ENCODE measurements at places on chromosomes 3 and 15.

GRCh38 chr3:142549986-142550385 lies 28.5 kb downstream of the ATR start:
- DNase-seq: no peak

DNA sequence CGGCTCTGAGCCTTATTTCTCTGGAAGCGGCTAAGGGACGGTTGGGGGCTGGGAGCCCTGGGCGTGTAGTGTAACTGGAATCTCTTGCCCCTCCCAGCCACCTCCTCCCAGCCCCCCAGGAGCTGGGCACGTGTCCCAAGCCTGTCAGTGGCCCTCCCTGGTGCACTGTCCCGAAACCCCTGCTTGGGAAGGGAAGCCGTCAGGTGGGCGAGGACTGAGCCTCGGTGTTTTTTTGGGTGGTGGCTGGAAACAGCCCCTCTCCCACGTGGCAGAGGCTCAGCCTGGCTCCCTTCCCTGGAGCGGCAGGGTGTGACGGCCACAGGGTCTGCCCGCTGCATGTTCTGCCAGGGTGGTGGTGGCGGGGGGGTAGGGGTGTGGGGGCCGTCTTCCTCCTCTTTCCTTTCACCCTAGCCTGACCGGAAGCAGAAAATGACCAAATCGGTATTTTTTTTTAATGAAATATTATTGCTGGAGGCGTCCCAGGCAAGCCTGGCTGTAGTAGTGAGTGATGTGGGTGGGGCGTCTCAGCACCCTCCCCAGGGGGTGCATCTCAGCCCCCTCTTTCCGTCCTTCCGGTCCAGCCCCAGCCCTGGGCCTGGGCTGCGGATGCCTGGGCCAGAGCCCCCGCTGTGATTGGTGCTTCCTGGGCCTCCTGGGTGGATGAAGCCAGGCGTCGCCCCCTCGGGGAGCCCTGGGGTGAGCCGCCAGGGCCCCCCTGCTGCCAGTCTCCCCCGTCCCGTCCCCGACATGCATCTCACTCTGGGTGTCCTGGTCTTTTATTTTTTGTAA lies 58.8 kb upstream of the GOLGA8A start:
- DNase-seq: no peak

GRCh38 chr3:197352382-197352781 lies 54.0 kb upstream of the DLG1 start:
- peak; percentile 95 for DNase-seq

- no peak for DNase-seq
Measured at GRCh38 chr15:61130950-61131942, 97.9 kb downstream of the RORA start.

DNA sequence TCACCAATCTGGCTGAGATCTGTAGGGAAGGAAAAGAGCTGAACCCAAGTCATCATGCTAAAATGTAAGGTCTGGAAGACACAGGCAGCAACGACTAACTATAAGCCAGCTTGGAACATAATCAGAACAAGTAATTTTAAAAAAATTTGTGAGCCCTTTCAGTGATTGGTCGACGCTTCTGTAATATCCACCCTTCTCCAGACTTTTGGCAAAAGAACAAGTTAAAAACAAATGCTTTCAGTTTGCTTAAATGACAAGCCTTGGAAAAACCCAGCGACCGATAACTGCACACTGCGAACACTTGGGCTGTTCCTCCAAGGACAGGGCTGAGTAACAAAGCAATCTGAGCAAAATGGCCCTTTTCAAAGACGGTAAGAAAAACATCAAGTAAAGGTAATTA lies 49.6 kb downstream of the PCSK6 start:
- DNase-seq: no peak

DNA sequence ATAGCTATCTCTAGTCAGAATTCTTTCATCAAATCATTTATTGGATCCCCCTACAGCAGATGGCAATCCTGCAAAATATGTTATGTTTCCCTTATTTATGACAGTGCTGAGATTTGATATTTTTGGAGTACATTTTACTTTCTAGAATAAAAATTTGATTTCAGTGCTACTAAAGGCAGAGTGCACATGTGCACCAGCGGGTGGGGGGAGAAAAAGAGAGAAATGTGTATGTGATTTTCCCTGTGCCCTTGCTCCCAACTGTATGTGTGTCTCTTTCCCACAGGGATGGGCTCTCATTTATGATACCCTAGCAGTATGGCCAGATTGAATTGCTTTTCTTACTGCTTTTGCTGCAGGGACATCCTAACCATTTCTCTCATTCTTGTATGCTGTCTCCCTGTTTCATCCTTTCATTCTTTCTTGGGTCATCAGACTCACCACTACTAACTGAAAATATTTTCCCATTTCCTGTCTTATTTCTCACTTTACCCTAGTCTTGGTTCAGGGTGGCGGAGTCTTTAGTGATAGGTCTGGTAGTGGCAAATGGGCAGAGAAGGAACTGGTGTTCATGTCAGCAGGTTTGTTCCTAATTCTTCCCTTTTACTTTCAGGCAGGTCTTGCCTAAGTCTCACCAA lies 140.7 kb downstream of the TCF12 start:
- no peak for DNase-seq

- DNase-seq: no peak
Measured at GRCh38 chr3:168197162-168197561, 101.4 kb upstream of the GOLIM4 start.

- no peak for DNase-seq
Measured at GRCh38 chr3:28923994-28924393, 356.9 kb upstream of the RBMS3 start.

DNA sequence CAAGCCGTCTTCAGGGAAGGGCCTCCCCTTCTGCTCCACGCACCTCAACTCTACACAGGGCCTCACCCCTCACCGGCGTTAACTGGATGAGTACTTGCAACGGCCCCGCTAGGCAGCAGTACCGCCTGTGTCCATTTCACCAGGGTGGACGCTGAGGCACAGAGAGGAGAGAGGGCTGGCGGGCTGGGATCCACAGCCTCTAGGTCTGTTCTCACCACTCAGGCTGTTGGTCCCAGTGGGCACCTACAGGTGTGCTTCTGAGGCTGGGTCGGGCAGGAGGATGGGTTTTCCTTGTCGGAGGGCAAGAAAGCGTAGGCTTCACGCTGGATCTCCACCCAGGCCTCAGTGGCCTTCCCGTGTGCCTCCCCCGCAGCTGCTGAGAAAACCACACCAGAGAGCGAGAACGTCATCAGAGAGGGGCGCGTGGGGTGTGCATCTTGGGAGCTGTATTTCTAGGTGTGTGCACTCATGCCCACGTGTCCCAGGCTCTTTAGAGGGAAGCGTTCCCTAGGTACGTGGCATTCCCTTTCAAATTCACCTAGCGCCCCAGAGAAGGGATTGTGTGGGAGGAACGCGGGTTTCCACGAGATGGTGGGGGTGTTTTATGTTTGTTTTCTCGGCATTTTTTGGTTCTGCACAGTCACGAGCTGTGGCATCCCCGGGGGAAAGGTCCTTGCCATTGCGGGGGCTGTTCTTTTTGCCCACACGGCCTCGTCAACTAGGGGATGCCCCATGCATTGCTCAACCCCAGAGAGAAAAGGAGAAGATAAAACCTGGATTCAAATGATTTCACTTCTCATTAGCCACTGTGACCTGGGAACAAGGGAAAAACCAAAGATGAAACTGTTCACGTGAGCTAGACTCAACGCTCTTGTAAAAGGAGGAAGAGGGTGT lies 67.7 kb downstream of the MGLL start:
- DNase-seq: no peak

DNA sequence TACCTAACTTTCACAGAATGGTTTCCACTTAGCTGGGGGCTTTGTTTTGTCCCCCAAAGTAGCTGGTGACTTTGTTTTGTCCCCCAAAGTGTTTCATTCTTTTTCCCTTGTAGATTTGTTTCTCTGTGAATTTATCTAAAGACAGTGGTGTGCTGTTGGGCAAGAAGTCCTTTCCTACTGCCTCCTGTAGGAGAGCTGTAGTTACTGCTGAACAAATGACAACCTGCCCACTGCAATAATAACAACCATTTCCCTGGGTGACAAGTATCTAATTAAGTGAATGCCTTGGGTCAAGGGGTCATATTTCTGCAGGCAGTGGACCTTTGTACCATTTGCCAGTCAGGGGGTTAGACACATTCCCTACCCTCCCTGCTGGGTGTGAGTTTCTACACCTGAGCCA lies 125.4 kb upstream of the BFSP2 start:
- no peak for DNase-seq

DNA sequence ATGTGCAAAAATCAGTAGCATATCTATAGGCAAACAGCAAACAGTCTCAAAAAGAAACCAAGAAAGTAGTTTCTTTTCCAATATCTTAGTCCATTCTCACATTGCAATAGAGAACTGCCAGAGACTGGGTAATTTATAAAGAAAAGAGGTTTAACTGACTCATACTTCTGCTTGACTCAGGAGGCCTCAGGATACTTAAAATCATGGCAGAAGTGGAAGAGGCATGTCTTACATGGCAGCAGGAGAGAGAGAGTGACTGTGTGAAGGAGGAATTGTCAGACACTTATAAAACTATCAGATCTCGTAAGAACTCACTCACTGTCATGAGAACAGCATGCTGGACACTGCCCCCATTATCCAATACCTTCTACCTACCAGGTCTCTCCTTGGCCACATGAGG lies 327.9 kb upstream of the EPHA3 start:
- DNase-seq: no peak

DNA sequence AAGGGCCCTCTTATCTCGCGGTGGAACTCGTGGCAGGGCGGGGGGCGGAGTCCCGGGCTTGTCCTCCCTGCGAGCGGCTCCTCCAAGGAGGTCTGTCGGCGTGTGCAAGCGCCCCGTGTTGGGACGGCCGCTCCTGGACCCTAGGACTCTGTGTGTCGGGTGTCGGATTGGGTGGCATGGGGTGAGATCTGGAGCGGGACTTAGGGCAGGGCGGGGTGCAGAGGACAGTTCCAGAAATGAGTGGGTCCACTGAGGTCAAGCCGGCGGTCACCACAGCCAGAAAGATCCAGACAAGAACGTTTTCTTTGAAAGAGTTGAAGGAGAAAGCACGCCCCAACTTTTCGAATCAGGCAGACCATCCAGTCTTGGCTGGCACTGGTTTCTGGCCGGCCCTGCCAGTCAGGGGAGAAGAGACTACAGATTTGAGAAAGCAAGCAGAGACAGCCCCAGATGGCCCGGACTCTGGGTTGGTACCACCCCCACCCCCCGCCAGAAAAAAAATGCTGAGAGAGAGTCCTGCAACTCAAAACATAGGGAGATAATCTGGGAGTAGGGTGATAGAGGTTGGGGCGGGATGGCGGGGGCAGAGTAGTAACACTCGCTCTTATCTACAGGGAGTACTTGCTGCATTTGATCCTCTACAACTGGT lies 784 bp upstream of the CISH start:
- DNase-seq: no peak

GRCh38 chr3:196660381-196661166 lies 21.1 kb downstream of the NRROS start:
- DNase-seq: no peak

DNA sequence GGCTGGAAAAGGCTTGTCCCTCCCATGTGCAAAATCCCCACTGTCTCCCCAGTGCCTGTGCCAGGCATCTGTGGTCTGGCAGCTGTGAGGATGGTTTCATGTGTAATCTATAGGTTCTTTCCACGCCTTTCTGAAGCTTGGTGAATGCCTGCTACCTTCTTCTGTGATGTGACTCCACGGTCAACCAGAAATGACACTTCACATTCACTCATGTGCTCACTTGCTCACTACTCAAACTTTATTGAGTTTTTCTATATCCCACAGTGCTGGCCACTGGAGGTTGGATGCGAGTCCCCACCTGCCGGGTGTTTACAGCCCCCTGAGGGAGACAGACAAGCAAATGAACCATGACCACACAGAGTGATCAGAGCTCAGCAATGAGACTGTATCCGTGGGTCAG lies 27.9 kb upstream of the TLE3 start:
- DNase-seq: no peak

- no peak for DNase-seq
Measured at GRCh38 chr3:126955004-126955790, 27.7 kb upstream of the PLXNA1 start.

- DNase-seq: peak; percentile 65
Measured at GRCh38 chr3:189981668-189982067, 139.0 kb downstream of the P3H2 start.

- DNase-seq: no peak
Measured at GRCh38 chr3:124283652-124284023, 291.7 kb upstream of the ROPN1 start.

- peak; percentile 44 for DNase-seq
Measured at GRCh38 chr3:1696669-1697275, 401.9 kb upstream of the CNTN4 start.

GRCh38 chr3:17187589-17188184 lies 302.9 kb downstream of the PLCL2 start:
- DNase-seq: no peak

DNA sequence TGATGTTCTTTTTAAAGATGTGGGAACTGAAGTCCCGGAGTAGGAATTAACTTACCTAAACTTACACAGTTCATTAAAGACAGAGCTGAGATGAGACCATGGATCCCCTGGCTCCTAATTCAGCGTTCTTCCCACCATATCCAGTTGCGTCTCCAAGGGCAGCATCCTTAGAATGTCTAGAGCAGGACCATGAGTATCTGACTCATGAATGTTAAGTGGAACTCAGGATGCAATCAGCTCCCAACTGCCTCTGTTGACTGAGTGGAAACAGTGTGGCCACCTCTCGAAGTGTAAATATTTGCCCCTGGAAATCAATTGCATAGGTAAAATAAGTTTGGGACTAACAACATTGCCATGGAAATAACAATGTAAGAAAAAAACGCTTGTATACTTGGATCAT lies 2.5 kb downstream of the SNTN start:
- no peak for DNase-seq

- no peak for DNase-seq
Measured at GRCh38 chr3:49359623-49360022, 1.5 kb upstream of the GPX1 start.

GRCh38 chr15:81843226-81843625 lies 202.6 kb downstream of the MEX3B start:
- DNase-seq: no peak

DNA sequence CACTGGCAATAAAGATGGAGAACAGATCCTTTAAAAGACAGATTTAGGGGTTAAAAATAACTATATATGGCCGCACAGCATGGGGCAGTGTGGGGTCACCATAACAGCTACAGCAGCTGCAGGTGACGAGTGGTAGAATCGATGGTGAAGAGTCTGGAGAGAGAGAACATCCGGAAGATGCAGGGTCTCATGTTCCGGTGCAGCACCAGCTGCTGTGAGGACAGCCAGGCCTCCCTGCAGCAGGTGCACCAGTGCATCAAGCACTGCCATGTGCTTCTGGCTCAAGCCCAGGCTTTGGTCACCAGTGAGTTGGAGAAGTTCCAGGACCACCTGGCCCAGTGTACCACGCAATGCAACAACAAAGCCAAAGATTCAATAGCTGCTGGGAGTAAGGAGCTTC lies 93.7 kb upstream of the IMPG2 start:
- no peak for DNase-seq

GRCh38 chr3:136802481-136802996 lies 16.4 kb upstream of the SLC35G2 start:
- DNase-seq: no peak

- no peak for DNase-seq
Measured at GRCh38 chr3:68009900-68010299, 355.5 kb upstream of the SUCLG2 start.
